ENCODE measurements at places on chromosomes 5 and 9.

GRCh38 chr9:12494411-12494810 lies 198.8 kb upstream of the TYRP1 start:
- DNase-seq: no peak

DNA sequence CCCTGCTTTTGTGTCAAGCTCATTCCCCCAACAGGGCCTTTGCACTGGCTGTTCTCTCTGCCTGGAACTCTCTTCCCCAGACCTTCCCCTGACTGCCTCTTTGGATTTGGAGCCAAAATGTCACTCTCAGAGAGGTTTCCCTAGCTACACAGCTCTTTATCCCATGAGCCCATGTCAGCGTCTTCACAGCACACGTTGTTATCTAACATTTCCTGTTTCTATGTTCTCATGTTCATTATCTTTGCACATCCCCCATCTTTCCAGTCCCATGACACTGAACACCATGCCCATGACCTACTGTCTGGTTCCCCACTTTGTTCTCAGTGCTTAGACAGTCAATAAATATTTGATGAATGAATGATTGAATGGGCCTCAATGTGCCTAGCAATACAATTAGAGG lies 26.3 kb upstream of the ARSI start:
- DNase-seq: no peak

GRCh38 chr5:10307206-10308148 lies at the start of gene CMBL:
Gene CMBL (minus strand): TSS chr5:10307902. CDS start chr5:10290762, 17,140 bp downstream.
- no peak for DNase-seq

DNA sequence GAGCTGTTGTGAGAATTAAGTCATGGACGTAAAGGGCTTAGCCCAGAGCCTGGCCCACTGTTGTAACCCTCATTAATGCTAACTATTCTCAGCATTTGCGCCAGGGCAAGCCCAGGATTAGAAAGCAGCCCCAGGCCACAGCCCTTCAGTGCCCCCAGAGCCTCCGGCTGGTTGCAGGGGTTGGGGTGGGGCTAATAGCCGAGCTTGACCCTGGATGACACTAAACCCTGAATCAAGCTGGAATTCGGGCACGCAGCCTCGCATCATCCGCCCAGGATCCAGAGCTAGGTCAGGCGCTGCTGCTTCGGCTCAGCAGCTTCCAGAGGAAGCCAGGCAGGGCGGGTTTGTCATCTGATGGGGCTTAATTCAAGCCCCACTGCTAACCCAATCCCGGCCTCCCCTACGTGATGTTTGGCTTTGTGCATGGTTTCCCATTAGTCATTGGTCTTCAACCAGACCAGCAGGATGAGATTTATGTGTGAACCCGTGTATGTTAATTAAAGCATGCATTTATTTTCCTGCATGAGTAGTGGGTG lies 1.2 kb upstream of the MEGF9 start:
- DNase-seq: no peak

- DNase-seq: no peak
Measured at GRCh38 chr5:178211095-178212048, 7.0 kb downstream of the HNRNPAB start.

GRCh38 chr5:151892393-151892792 lies 32.3 kb downstream of the GLRA1 start:
- no peak for DNase-seq

- DNase-seq: no peak
Measured at GRCh38 chr5:153714798-153715197, 224.3 kb downstream of the GRIA1 start.

GRCh38 chr5:139178935-139179334 lies 19.2 kb downstream of the SIL1 start:
- no peak for DNase-seq
